ENCODE measurements at places on chromosomes 1 and 21.

GRCh38 chr1:199758626-199759255 lies 268.8 kb upstream of the NR5A2 start:
- no peak for DNase-seq

- DNase-seq: no peak
Measured at GRCh38 chr1:183933528-183934179, 103.9 kb downstream of the COLGALT2 start.

- DNase-seq: no peak
Measured at GRCh38 chr1:57124768-57125446, 159.1 kb upstream of the C8B start.

DNA sequence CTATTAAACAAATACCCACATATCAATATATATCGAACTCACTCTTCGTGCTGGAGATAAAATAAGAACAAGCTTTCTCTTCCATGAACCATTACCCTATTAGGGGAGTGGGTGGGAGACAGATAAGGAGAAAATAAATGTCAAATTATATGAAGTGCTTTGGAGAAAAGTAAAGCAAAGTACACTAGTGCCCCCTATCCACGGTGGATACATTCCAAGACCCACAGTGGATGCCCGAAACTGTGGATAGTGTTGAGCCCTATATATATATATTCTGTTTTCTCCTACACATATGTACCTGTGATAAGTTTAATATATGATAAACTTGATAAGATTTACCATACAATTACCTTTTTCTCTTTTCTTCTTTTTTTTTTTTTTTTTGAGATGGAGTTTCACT lies 54.6 kb downstream of the FH start:
- no peak for DNase-seq

DNA sequence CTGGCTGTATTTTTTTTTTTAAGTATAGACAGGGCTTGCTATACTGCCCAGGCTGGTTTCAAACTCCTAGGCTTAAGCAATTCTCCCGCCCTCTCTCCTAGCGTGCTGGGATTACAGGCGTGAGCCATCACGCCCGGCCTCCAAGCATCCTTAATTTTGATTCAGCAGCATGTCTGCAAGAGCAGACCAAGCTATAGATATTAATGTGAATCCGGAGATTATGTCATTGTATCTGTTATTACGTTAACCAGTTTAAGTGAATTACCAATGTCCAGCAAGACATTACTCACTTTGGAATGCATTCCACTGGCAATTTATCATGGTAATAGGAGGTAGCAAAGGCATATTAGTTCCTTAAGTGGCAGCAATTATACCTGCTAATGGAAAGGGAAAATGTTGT lies 179.7 kb downstream of the CHRM3 start:
- no peak for DNase-seq

- DNase-seq: no peak
Measured at GRCh38 chr1:154739654-154740053, 130.4 kb downstream of the KCNN3 start.

DNA sequence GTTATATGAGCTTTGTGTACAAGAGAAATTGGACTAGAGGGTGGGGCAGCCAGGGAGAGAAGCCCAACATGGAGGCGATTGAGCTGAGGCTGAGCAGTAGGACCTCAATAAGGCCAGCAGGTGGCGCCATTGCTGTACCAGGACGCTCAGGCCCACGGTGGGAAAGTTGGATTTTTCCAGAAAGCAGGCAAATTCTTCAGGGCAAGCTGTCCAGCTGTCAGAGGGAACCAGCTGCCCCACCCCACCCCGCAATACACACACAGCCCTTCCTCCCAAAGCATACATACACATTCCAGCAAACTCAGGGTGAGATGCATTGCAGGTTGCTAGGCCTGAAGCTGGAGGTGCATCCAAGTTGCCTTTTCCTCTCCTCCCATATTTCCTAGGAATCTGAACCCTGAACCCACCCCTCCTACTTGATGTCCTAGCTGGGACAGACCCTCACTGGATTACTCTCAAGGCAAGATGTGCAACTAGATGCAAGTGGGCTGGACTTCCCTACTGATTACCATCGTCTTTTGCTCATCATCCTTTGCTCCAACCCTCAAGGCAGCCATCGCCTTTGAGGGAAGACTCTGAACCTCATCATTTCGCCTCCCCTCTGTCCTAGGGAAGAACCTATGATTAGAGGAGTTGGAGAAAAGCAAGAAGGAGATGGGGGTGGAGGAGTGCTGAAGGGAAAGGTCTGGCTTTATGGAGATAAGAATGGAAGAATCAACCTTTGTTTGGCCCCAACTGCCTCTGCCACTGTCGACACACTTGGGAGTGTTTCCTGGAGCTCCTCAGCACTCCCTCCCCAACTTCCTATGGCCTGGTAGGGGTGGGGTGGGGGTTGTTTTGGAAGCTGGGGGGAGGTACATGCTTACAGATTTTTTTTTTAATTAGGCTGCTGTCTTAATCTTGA lies 25.5 kb downstream of the CD34 start:
- DNase-seq: no peak

DNA sequence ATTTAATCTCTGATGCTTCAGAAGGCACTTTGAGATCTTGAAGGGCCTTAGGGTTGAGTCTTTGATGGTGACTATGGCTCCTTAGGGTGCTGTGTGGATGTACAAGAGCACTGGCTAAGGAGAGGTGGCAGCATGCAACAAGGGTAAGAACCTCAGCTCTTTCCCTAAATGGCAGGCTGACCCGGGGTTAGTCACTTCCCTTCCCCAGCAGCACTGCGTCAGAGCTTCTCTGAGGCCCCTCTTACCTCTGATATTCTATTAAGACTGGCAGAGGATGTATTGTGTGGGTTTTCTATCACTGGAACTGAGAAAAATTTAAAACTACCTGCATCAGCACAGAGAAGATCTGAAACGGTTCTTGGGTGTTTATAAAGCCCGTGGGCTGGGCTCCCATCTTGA lies 11.8 kb downstream of the C1orf116 start:
- no peak for DNase-seq

- no peak for DNase-seq
Measured at GRCh38 chr1:228982637-228983036, 247.4 kb downstream of the RHOU start.

GRCh38 chr1:201344206-201345080 lies 33.0 kb downstream of the TNNT2 start:
- no peak for DNase-seq

- DNase-seq: no peak
Measured at GRCh38 chr21:45267390-45267760, 20.3 kb downstream of the POFUT2 start.

DNA sequence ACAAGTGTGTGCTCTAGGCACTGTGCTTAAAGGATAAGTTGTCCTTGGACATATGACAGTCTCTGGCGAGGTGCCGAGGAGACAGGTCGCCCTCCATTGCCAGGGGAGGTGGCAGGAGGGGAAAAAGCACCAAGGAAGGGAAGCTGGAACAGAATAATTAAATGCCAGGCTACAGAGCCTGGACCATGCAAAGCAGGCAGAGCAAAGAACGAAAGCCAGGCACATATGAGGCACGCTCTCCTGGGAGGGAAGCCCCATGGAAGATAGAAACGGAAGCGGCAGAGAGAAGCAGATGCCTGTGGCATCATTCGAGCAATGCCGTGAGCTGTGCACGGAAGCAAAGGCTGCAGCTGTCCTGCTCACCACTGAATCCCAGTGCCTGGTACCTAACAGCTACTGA lies 91.2 kb downstream of the JAK1 start:
- DNase-seq: no peak

DNA sequence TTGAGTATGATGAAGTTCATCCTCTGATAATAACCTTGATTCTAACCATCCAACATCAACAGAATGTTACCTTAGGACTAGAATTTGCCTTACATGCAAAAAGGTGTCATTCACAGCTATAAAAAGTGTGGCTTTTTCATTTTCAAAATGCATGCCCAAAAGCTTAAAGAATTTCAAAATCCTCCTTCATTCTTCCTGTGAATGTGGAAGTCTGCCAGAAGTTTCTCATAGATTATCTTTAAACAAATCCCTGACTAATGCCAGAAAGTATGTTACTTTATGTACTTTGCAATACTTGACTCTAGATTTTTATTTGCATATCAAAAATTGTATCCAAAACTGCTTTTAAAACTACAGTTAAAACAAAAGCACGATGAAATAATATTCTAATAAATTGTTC lies 270.6 kb upstream of the ZRANB2 start:
- DNase-seq: no peak

DNA sequence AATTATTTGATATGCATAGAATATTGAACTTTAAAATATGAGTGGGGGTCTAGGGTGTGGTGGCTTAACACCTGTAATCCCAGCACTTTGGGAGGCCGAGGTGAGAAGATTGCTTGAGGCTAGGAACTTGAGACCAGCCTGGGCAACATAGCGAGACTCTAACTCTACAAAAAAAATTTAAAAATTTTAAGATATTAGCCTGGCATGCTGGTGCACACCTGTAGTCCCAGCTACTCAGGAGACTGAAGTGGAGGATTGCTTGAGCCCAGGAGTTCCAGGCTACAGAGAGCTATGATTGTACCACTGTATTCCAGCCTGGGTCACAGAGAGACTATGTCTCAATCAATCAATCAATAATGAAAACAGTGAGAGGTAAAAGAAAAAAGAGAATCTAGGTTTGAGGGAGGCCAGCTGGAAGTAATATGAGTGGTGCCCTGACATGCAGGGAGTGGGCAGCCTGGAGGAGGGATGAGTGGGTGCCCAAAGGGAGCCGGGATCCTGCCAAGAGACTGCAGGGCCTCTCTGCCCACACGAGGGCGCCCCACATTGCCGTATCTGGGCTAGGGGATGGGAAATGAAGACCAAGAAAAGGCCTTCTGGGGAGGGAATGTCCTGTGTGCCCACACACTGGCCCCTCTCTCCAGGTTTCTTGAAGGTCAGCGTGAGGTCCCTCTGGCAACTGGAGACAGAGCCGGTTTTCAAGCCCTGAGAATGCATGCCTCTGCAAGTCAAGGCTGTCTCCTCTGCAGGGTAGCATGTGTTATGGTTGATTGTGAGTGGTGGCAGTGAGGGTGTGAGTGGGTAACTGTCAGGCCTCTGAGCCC lies 93.9 kb upstream of the PPM1J start:
- DNase-seq: peak; percentile 19

DNA sequence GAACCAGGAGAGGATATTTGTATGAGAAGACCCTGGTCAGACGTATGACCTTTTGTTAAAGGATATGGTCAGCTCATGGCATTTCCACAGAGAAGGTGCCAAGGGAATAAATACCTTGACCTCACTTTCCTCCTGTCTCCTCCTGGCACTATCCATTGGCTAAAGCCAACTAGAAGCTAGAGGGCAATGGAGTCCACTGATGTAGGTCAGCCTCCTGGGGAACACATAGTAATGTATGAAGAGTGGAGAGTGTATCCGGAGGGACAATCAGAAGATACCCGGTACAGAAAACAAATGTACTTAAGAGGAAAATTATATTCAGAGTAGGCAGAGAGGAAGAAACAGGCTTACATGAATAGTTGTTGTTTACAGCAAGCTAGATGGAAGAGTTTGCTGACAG lies 698 bp upstream of the NTMT2 start:
- DNase-seq: no peak

GRCh38 chr1:154352581-154353459 lies 27.5 kb downstream of the ATP8B2 start:
- DNase-seq: no peak

- DNase-seq: no peak
Measured at GRCh38 chr1:3192825-3193224, 123.8 kb downstream of the PRDM16 start.

Data from stimulated activated CD8-positive, alpha-beta memory T cell treated with anti-CD3 and anti-CD28 coated beads, Interleukin-15, amount 100 ng/mL, for 4 hours (primary cell).